ENCODE measurements at places on chromosomes 5 and 9.

DNA sequence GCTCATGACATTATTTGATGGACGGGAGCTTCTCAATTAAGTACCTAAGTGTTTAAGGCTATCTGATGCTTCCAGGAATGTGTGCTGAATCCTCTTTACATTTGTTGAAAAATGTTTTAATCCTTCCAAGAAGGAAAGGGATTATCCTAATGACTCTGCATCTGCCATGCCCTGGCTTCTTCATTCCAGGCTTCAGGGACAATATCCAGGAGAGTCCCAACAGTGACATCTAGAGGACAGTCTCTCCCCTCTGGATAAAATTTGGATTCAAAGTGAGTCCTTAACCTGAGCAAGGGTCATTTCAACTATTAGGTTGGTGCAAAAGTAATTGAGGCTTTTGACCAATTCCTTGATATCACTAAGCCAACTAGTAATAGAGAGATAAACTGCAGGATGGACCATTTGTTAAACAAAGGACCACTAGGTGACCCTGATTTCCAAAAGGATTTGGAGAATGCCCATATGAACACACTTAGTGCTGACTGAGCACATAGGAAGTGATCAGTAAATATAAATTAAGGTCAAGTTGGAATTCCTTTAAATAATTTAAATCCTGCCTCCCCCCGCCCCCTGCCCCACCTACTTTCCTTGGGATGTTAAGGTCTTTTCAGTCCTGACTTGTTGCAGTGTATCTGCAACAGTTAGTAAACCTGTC lies 19.1 kb downstream of the TNFSF8 start:
- DNase-seq = no peak

GRCh38 chr5:179405426-179406030 lies 60.3 kb upstream of the ADAMTS2 start:
- DNase-seq = no peak

GRCh38 chr9:112863746-112864145 lies 26.9 kb downstream of the SLC46A2 start:
- no peak for DNase-seq

GRCh38 chr9:135882011-135882410 lies 25.3 kb downstream of the CAMSAP1 start:
- DNase-seq = no peak

- DNase-seq = no peak
These were observed 49.2 kb upstream of the PPP1R2B start for GRCh38 chr5:156800929-156801328.

GRCh38 chr5:149635394-149635793 lies 54.1 kb downstream of the ARHGEF37 start:
- no peak for DNase-seq

DNA sequence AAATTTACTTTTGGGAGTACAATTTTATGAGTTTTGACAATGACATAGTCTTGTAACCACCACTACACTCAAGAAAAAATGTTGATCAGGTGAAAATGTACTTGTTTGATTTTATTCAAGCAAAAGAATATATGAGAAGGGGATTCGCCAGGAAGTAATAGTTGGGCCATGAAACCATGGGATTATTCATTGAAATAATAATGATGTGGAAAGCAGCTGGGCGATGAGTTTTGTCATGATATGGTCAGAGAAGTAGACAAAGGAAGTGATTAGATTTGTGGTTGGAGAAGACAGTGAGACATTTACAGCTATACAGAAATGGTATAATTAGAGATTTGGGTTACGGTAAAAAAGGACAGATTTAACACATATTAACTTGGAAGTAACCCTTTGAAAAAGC lies 11.2 kb downstream of the HMGCR start:
- no peak for DNase-seq

Data from stimulated activated CD4-positive, alpha-beta T cell treated with anti-CD3 and anti-CD28 coated beads, Interleukin-12 subunit alpha, Interleukin-12 subunit beta, amount 100 ng/mL, for 48 hours (primary cell).